Right cardiac atrium (tissue), 5 donors: ENCODE measurements at places on chromosomes 3 and 15. TPM values are rescaled to one million over a fixed set of nuclear protein-coding genes. Genes with fewer than 3 reads are reported as not detected.

DNA sequence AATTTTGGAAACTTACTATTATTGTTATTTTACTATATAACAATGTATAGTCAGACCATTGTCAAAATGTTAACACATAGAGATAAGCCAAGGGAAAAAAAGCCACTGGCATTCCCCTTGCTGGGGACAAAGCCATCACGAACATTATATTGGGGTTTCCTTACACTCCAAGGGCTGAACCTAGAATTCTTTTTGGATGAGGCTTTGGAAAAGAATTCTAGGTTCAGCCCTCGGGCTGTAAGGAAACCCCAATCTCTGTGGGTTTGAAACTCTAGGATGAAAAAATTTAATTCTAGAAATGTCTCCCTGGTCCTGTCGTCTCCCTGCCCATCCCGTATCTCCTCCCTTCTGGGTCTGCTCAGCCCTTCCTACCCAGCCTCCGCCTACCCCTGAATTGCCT, 67.0 kb upstream of the SMAD6 start:
- DNase-seq = no peak

Gene ANKRD34C
- total RNA-seq = not detected

- DNase-seq = no peak
Observed at GRCh38 chr15:70036585-70037291, 61.0 kb downstream of the TLE3 start.

Gene PLA2G4F
- total RNA-seq = not detected

Gene PCBP4
- total RNA-seq = 81.7 TPM

Gene EFHB
- total RNA-seq = 1.4 TPM

GRCh38 chr3:46006238-46007032, 10.8 kb upstream of the FYCO1 start:
- DNase-seq = peak; percentile 54

- peak; percentile 29 for DNase-seq
Observed at GRCh38 chr15:95259965-95260364, 1028.6 kb downstream of the MCTP2 start.

DNA sequence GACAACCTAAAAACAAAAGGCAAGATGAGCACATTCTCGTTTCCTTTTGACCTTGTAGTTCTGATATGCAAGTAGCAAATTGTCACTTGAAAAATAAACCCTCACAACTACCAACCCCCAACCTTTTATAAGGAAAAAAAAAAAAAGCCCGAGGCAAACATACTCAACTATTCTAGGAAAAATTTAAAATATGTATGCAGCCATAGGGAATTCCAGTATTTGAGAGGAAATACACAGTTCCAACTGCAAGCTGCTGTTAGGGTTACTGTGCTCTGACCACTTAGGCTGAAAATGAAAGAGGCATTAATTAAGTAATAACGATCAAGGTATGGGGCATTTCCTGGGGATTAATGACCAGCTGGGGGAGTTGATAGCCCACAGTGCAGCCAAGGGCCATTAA, 281.9 kb upstream of the DPH6 start:
- no peak for DNase-seq

DNA sequence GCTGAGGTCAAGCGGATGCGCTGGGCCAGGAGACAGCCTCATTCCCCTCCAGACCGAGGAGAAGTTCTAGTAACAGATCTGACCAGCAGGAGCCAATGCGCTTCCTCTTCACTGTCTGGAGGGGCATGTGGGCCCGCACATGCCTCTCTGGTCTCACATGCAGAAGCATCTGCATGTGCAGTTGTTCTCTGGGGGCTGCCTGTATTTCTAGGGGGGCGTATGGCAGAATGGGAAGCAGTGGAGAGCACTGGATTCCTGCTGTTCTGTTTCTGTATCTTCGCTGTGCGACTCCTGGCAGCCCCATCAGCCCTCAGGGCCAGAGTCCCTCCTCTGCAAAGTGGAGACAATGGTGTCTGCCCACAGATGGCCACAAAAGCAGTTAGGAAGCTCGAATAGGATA, 170.4 kb upstream of the IQSEC1 start:
- DNase-seq = peak; percentile 30

DNA sequence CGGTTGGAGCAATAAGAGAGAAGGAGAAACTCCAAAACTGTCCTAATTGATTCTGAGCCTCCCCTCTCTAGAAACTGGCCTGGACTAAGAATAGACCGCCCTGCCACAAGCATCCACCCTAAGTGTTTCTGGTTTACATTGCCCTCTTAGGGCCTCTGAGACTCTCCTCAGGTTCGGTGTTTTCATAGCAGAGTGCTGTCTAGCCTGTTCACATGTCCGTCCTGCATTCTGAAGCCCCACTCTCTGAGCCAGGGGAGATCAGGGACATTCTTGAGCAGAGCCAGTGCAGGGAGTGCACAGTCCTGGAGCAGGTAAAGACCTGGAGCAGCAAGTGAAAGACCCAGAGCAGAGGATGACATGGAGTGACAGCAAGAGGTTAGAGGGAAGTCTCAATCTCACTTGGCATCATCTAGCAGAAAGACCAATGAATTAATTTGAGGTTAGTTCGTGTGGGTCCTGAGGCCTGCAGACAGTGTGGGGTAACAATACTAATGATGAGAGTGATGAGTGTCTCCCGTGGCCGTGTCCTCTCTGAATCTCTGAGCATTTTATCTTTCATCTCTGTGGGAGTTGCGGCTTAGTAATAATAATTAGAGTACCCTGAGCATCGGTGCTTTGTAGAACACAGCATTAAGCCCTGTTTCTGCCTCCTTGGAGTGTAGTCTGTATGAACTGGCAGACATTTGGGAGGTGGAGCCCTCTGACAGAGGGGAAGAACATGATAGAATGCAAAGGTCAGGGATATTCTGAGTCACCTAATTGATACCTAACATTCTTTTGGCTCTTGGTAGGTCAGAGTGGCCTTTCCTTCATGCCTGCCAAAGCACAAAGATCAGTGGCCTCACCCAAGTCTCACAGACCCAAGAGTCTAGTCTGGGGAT, 24.6 kb downstream of the MAPKBP1 start:
- no peak for DNase-seq

DNA sequence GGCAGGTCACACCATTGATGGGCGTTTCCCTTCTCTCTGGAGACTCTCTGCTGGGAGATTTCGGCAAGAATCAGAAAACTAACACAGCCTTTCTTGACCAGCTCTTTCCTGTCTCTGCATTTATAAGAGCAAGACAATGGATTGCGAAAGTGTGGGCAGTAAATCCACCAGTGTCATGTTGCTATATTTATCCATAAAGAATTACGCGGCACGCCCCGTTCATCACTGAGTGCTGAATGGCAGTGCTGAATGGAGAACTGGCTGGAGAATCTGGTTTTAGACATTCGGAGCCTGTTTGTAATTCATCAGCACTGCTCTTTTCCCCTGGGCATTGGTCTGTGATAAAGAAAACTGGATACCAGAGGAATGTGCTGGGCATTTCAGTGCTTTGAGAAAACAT, 2.0 kb upstream of the CEMIP start:
- DNase-seq = peak; percentile 82

Gene FBLN2
- 258 TPM for total RNA-seq

Gene SLC24A1
- 2.3 TPM for total RNA-seq

DNA sequence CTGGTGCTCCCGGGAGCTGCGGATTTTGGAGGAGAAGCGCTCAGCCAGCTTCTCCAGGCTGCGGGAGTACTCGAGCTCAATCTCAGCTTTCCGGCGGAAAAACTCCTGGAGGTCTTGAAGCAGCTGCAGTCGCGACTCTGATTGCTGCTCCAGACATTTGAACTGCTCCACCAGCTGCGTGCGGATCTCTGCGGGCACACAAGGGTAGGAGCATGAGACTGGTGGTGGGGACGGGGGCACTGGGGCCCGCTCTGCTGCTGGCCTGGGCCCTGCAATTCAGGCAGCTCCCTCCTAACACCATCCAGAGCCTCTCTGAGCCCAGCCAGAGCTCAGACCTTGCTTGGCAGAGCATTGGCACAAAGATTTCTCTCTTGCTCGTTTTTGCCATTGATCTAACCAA, 124.7 kb downstream of the SRGAP3 start:
- no peak for DNase-seq

DNA sequence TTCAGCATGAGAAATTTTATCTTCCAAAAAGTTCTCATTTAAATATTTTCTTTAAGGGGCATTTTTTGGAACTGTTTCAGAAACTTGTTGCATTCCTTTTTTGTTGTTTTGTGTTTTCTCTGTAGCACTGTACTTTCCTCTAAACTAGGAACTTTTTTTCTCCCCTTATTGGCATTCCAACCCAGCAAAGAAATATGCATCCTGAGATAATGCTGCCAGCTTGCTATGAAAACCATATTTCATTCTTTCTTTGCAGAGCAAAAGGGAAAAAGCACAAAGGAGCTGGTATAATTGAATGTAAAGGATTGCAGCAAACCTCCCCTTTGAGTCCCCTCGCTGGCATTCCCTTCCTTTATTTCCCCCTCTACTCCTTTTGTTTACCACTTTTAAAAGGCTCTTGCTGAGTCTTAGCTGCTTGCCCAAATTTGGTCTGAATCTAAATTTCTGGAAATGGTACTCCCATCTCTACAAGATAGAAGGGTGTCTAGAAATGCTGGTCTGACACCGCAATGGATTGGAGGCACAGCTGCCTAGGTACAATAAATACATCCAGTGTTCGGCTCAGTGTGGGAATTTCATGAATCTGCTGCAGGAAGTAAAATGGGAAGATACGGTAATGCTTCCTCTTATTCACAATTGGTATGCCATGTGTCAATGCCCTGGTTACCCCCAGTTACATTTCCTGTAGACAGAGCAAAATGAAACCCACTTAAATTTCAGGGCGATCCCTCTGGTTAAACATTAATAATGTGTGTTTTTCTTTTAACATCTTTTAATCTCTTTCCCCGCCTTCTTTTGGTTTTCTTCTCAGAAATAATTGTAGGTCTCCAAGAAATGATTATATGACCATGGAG, 156.6 kb downstream of the MEIS2 start:
- no peak for DNase-seq

DNA sequence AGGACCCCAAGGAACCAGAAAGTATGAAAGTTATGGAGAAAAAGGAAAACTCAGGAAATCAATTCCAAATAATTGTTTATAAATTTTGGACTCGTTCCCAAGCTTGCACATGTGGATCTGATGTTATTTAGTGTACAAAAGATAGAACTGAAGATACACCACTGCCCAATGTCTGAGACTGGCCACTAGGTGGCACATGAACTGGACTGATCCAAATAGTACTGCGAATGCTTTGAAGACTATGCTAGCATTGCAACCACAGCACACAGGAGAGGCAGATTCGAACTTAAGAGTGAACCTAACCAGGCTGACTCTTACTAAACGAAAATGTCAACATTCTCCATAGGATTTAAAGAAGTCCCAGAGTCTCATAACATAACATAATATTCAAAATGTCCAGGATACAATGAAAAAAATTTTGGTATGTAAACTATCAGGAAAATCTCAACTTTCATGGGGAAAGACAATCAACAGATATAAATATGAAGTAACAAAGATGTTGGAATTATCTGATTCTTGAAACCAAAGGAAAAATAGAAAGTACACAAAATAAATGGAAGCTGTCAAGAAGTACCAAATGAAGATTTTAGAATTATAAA, 596.7 kb downstream of the FGF12 start:
- DNase-seq = peak; percentile 62

- no peak for DNase-seq
Observed at GRCh38 chr3:45145223-45145622, 955 bp downstream of the CDCP1 start.

DNA sequence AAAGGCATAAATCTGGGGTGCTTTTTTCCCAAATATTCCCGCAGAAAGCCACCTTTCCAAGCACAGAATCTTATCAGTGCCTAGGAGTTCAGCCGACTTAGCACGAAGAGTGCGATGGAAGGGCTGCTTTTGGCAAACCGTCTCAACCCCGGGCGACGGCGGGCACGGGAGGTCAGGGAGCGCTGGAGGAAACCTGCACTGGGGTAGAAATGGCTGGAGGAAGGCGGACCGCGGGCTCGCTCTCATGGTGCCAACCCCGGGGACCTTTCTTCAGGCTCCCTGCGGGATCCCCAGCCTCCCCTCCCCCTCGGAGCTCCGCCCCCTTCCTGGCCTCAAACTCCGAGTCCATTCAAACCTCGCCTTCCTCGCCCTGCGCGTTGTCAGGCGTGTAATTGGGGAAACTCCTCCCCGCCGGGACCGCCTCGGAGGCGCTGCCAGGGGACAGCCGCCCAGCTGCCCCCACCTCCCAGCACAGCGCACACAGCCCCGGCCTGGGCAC, at the start of gene GABRG3:
Gene GABRG3 (plus strand): TSS at position 470 of the 499 bp plus-strand sequence.
- DNase-seq = no peak
